ENCODE measurements at places on chromosomes 6 and 20.

GRCh38 chr6:110980648-110981047, 1.2 kb upstream of the RPF2 start:
- no peak for DNase-seq

GRCh38 chr6:44431118-44431725, 43.7 kb downstream of the CDC5L start:
- no peak for DNase-seq

GRCh38 chr6:53735896-53736295, 58.9 kb upstream of the LRRC1 start:
- DNase-seq, result no peak

DNA sequence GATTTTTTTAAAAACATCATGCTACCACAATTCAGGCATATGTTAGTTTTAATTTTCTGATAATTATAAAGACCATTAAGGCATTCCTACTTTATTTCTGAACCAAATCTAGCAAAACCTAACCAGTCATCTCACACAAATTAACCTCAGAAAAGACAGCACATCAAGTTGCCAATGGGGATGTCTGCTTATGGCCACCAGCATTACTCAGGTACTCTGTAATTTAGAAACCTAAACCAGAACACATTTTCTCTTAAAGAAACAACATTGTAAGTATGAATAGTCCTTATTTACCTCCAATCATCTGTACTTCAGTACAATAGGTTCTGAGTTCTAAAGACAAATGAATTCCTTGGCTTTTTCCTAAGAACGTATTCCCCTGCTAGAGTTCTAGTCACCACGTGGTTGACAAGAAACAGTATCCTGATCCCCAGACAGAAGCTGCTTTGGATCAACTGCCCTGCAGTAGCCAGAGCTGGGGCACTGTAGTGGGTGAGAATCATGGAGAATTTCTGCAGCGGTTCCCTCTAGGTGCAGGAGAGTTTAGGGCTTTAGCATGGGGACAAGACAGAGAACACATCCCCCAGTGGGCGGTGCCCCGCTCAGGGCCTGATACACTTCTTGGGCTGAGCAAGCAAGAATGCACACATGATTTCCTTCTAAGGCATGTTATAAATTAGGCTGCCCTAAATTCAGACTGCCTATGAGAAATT, 15.4 kb downstream of the GCLC start:
- DNase-seq, result no peak

- DNase-seq, result no peak
Measured at GRCh38 chr20:54745780-54746179, 270.4 kb downstream of the DOK5 start.

DNA sequence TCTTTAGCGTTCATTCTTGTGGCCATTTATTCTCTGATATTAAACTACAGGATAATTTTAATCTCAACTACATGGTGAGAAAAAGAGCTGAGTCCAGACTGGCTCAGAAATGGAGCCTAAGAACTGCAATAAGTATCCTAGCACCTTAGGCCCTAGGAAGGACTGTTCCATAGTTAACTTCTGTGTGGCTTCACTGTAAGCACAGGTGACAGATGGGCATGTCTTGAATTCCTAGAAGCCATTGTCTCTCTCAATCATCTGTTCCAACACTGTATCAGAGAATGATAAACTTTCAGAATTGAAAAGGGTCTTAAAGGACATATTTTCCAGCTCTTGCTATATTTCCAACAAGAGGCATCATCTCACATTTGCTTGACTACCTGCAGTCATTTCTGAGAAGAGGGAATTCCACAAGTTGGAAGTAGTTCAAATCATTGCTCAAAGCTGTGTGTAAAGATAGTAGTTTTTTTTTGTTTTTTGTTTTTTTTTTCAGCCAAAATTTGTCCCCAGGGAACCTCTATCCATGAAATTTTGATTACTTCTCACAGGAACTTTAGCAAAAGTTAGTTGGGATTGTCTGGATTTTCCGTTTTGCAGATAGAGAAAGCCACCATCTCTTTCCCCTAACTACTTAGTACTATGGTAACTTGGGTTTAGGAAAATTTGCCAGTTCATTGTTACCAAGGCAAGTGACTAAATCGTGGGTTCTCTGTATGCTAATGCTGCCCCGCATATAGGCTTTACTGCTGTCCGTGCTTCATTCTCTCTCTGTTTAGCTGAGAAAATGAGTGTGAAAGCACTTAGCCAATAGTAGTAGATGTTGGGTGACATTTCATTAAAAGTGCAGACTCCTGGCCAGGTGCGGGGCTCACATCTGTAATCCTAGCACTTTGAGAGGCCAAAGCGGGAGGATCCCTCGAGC, 47.2 kb downstream of the KCNS1 start:
- no peak for DNase-seq

GRCh38 chr6:126662966-126663365, 323.1 kb downstream of the CENPW start:
- DNase-seq, result no peak

- DNase-seq, result no peak
Measured at GRCh38 chr6:169395080-169395805, 141.6 kb upstream of the THBS2 start.

DNA sequence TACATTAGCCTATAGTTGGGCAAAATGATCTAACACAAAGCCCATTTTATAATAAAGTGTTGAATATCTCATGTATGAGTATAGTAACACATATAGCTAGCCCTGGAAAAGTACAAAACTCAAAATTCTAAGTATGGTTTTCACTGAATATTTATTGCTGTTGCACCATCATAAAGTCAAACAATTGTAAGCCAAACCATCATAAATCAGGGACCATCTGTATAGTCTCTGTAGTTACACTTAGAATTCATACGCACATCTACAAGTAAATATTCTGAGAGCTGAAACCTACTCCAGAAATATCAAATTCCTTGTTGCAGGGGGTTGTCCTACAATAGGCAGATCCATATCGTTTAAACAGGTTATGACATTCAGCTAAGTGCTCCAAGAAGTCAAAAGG, 817.3 kb downstream of the BCKDHB start:
- DNase-seq, result no peak

DNA sequence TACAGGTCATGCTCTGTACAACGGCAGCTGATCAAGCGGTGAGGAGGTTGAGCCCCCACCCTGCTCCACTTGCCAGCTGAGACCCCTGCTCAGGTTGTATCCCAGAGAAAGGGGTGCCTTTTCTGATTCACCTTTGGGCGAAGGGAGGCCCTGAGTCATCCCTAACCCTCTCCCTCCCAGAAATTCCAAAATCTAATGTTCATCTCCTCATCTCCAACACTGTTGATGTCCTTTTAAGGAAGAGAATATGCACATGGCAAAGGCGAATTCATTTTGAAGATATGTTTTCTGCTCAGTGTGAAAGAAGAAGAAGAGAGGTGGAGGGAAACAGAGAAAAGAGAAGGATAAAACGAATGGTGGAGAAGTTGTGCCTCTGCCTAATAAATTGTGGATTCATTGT, 120.5 kb downstream of the SCML4 start:
- no peak for DNase-seq

- DNase-seq, result no peak
Measured at GRCh38 chr6:121733234-121733633, 297.8 kb downstream of the GJA1 start.

DNA sequence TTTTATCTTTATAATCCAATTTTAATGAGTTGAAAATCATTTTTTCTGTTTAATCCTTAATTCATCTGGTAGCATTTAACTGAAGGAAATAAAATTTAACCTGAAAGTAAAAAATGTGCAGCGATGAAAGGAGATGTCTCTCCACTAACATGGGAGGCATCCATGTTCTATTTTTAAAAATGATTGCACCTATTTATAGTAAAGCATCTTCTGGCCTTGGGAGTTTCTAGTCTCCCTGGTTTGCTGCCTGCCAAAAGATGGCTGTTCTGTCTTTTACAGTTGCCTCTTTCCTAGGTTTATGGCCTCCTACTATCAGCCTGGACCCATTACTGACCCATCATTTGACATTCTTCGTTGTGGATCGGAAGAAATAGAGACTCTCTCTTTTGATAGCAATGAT, 143.0 kb downstream of the B3GAT2 start:
- no peak for DNase-seq

- DNase-seq, result no peak
Measured at GRCh38 chr6:152472325-152472724, 164.8 kb downstream of the SYNE1 start.

- DNase-seq, result no peak
Measured at GRCh38 chr6:11341867-11342266, 109.4 kb upstream of the NEDD9 start.

- no peak for DNase-seq
Measured at GRCh38 chr6:141248021-141248799, 884.5 kb upstream of the GJE1 start.

GRCh38 chr6:33521489-33522091, 58.5 kb downstream of the BAK1 start:
- DNase-seq, result no peak

GRCh38 chr6:77292564-77293546, 170.4 kb downstream of the HTR1B start:
- no peak for DNase-seq

DNA sequence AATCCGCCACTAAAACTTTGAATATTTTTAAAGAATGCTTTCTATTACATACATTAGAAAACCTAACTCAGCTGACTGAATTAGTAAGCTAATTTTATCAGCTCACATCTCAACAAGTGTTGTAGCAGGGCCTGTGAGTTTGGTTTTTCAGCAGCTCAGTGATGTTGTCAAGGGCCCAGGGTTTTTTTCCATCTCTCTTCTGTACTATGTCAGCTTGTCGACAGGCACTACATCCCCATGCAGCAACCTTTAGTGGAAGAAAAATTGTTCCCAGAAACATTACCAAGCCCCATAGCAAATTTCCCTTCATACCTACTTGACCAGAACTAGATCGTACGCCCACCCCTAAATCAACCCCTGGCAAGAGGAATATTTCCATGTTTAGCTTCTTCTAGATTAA, 170.3 kb upstream of the TNFAIP3 start:
- DNase-seq, result no peak

DNA sequence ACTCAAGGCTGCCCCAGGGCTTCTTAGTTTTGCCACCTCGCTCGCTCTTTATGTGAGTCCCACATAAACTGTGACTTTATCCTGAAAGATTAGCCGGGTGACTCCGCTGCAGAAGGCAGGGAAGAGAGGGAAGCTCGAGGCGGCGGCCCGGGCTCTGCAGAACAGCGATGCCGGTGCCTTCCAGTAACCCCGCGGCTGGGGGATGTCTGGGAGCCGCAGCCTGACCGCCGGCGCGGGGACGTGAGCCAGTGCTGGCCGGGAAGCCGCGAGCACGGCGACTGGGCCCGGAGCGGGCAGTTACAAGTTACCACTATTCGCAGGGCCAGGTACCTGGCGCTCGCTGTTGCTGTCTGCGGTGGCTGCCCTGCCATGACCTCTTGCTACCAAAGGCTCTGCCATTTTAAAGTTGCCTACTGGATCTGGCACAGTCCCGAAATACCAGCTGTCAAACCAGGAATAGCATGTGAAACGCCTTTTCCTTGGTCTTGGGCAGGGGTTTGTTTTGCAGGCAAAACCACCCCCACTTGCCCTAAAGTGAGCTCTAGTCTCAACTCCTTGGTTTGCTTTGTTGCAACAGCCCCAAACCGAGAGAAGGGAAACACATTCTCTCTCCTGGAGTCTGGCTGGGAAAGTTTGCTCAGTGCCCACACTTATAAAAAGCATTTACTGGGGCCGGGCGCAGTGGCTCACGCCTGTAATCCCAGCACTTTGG, 124.0 kb upstream of the SLC2A12 start:
- DNase-seq, result peak; percentile 91

DNA sequence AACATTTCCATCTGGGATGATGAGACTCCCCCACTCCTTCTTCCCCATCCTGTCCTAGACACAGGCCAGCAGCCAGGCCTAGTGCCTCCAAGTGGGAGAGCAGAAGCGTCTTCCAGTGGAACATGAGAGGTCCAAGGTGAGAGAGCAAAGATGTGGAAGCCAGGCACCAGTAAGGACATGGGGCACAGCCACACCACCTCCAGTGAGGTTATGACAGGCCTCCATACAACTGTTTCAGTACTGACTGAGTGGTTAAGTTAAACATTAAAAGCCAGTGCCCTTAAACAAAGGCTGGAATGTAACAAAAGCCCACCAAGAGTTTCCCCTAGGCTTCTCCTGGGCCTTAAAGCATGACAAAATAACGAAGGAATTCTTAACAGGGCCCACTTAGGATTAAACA, 5.3 kb downstream of the ZBTB24 start:
- DNase-seq, result no peak

GRCh38 chr20:23146857-23147637, 60.9 kb upstream of the CD93 start:
- DNase-seq, result no peak

GRCh38 chr6:100877851-100878250, 3.3 kb downstream of the ASCC3 start:
- DNase-seq, result no peak

DNA sequence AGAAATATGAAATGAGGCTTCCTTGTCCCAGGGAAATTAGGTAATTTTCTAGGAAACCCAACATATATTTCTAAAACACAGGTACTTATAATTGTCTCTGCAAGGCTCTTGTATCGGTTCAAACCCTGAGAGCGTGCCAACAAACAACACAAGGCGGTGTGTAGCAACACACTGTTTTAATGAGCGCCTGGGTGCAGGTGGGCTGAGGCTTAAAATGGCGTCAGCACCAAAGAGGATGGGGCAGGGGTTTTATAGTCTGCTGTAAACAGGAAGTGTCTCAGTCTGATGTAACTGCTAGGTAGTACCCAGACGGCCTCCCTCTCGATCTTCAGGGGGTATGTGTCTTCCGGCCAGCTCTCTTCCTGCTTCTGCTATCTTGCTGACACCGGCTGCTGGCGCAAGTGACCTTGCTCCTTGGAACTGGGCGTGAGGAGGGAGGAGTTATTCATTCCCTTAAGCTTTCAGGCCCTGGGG, 69.7 kb downstream of the EPB41L2 start:
- no peak for DNase-seq

- DNase-seq, result no peak
Measured at GRCh38 chr6:85394853-85395538, 54.9 kb upstream of the NT5E start.

GRCh38 chr6:39007575-39007974, 41.0 kb upstream of the GLP1R start:
- no peak for DNase-seq

GRCh38 chr6:149443411-149444181, 41.2 kb downstream of the ZC3H12D start:
- DNase-seq, result peak; percentile 19

- no peak for DNase-seq
Measured at GRCh38 chr6:142725024-142725770, 219.8 kb downstream of the HIVEP2 start.

DNA sequence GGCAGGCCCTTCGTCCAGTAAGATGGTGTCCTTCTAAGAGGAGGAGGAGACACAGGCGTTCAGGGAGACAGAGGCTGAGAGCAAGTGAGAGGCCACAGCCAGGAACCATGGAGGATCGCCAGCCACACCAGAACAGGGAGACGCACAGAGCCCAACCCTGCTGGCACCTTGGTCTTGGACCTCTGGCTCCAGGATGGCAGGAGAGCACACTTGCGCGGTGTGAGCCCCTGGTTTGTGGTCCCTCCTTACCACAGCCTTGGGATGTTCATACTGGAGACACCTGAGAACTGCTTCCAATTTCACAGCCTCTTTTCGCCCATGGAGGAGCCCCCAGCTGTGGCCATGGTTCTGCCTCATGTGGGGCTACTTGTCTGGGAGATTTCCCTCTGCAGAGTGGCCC, 222.4 kb downstream of the DLL1 start:
- no peak for DNase-seq

Measured in posterior vena cava (tissue), 2 donors.